ENCODE measurements at places on chromosomes 2 and 18.
A peak's percentile ranks its signal among the peaks of the same experiment; 100 is the strongest.

DNA sequence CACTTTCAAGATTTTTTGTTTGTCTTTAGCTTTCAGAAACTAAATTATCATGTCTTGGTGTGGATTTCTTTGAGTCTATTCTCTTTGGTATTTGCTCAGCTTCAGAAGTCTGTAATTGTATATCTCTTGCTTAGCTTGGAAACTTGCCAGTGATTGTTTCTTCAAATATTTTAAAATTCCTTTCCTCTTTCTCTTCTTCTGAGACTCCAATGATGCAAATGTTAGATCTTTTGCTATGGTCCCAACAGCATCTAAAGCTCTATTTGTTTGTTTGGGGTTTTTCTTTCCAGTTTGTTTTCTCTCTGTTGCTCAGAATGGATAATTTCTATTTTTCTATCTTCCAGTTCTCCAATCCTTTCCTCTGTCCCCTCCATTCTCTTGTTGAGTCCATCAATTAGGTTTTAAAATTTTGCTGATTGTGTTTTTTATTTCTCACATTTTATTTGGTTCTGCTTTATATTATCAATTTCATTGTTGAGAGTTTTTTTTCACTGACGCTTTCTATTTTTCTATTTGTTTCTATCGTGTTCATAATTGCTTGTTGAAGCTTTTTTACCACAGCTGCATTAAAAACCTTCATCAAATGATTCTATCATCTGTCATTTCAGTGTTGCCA, 81.5 kb upstream of the DAPL1 start:
- no peak for DNase-seq

GRCh38 chr18:27413495-27414401, 228.6 kb upstream of the CHST9 start:
- peak; percentile 68 for DNase-seq

DNA sequence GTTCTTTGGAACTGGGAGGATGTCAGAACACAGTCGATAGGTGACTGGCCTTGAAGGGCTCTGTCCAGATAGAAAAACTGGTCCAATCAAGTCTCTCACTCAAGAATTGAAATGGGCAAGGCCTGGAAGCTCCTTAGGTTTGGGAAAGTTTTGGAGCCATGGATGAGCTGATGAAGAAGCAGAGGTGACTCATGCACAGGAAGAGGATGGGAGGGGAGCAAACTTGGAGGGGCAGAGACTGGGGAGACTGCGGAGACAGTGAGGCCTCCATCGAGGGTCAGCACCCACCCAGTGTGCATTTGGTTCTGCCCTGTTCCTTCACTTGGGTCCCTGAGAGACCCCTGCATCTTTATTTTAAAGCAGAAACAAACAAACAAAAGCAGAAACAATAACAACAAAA, 41.1 kb downstream of the SOWAHC start:
- DNase-seq: no peak

DNA sequence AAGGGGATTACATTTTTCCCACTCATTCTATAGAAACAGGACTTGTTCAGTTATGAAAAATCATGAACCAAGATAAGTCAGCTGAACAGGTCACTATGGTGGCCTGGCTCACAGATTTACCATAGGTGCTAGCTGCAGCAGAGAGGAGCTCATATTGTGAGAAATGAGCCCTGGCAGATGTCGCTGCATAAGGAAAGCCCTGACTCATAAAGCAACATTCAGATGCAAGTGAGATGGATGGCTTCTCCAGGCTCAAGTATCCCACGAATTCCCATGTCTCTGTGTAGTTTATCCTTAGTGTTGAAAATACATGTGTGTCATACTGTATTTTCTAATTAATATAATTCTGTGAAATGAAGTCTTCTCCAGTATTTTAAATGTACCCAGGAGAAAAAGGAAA, 115.0 kb upstream of the LHCGR start:
- DNase-seq: no peak

DNA sequence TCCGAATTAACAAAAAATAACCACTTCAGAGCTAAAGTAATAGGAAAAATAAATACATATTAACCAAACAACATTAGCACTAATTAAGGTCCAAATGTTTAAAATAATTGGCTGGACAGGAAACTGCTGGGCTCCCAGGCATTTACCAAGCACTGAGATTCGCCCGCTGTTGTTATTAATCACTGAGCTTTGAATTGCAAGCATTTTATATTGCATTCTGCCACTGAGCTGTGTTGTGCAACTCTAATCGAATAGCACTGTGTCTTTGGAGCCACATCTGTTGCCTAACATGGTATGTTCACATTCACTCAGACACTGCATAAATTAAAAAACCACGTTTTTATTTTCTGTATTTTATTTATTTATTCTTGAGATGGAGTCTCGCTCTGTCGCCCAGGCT, 88.9 kb downstream of the SOWAHC start:
- no peak for DNase-seq

- DNase-seq: no peak
These were observed 703.8 kb upstream of the FSHR start for GRCh38 chr2:49858113-49858490.

GRCh38 chr2:176582176-176582575, 312.9 kb downstream of the MTX2 start:
- no peak for DNase-seq

DNA sequence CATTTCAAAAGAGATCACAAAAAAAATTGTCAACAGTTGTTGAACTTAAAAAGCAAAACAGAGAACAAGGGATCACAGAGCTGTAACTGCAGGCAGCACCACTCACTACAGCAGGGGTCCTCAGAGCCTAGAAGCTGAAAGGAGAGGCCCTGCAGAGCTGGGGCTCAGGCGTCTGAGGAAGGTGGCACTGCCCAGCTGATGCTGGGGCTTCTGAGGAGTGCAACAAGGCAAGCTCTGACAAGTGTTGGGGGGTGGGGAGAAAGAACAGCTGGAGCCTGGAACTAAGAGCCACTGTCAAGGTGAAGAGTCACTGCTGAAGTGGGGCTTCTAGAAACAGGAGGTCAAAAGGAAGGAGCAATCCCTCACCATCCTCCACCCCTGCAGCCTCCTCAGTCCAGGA, 46.2 kb downstream of the FTCDNL1 start:
- no peak for DNase-seq

DNA sequence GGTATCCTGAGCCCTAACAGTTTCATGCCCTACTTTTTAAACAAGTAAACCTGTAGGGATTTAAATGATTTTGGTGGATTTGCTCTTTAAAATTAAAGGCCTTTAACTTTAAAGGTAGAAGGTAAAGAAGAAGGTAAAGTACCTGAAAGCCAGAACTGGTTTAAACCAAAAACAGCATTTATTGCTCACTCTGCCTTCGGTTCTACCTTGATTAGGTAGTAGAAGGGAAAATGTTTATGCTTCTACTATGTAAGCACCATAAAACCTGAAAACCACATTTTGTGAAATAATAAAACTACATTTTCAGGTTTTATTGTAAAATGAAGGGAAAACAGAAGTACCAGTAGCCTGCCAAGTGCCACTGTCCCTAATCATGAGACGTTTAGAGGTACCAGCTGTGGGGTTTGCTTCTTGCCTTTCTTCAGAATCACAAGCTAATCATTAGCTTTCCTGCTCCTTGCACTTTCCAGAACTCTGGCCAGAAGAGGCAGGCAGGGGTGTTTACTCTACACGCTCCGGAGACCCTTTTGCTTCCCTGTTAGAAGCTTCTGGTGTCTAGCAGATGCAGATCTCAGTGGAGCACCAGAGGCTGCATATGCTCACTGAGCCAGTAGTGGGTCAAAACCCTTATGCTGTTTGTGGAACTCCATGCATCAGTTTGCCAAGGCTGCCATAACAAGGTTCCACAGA, 33.3 kb downstream of the RPIA start:
- no peak for DNase-seq

GRCh38 chr2:194842871-194843270, 814.2 kb upstream of the SLC39A10 start:
- DNase-seq: peak; percentile 26

- no peak for DNase-seq
These were observed 96.9 kb downstream of the LOXHD1 start for GRCh38 chr18:46559946-46560670.

- no peak for DNase-seq
These were observed 442.7 kb upstream of the MEIS1 start for GRCh38 chr2:65992198-65992554.

DNA sequence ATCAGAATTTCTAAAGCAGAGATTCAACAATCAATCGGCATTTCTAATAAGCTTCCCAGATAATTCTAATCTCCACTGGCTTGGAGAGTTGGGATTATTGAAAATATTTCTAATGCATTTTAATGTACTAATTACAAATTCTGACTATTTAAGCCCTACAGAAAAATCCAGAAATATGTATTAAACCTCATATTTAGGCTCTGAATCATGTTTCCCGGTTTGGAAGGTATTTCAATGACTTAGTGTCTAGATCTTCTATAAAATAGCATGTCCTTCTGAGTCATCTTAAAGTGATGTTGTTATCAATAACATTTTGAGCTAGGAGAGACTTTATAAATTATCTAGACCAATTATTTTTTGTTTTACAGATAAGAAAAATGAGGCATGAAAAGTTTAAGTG, 258.8 kb upstream of the NRXN1 start:
- DNase-seq: no peak

GRCh38 chr2:69149631-69150215, 136.7 kb downstream of the ANTXR1 start:
- no peak for DNase-seq

DNA sequence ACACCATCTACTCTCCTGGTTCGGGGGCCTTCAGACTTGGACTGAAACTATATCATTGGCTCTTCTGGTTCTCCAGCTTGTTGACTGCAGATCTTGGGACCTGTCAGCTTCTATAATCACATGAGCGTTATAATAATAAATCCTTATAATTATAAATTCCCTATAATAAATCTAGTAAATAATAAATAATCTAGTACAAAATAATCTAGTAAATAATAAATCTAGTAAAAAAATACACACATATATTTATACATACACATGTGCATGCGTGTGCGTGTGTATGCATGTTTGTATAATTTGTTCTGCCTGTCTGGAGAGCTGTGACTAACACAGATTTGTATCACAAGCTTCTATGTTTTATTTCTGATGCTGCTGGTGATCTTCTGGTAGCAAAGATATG, 40.8 kb downstream of the KATNAL2 start:
- no peak for DNase-seq

GRCh38 chr2:239726631-239727181, 298.4 kb downstream of the NDUFA10 start:
- no peak for DNase-seq

DNA sequence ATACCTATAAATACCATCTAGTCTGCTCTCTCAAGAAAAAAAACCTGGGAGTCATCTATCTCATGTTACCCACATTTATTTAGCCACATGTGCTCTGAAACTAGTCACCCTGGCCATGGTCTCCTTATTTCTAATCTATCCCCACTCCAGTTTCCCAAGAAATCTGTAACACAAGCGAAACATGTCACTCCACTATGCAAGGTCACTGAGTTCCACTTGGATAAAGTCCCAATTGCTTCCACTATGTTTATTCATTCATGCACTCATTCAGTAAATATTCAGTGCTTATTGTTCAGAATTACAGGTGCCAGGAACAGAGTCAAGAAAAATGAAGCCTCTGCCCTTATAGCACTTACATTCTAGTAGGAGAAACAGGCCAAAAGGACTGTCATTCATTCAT, 369.4 kb upstream of the CYRIA start:
- no peak for DNase-seq

- DNase-seq: no peak
These were observed 83.2 kb downstream of the DDX1 start for GRCh38 chr2:15674637-15675455.

Measured in NCI-H2171 treated with DMSO at 0.1 percent for 48 hours (cell line).